ENCODE measurements at places on chromosomes 7 and 10.

- no peak for DNase-seq
Measured at GRCh38 chr10:84004221-84004620, 135.1 kb upstream of the GHITM start.

DNA sequence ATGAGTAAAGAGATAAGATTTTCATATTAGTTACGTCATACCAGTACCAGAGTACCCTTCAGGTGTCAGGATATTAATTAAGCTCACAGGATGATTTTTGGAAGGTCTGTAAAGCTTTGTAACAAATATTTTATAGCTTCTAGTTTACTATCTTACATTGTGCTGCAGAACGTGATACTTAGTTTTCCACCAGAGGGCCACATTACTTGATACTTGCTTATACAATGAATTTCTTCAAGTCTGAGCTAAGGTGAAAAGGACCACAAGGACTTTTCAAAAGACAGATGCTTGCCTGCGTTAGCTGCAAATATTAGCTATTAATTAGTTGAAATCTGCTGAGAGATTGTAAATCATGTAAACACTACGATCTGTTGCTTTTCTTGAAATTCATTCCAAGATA lies 12.2 kb downstream of the FOXP2 start:
- DNase-seq = no peak

DNA sequence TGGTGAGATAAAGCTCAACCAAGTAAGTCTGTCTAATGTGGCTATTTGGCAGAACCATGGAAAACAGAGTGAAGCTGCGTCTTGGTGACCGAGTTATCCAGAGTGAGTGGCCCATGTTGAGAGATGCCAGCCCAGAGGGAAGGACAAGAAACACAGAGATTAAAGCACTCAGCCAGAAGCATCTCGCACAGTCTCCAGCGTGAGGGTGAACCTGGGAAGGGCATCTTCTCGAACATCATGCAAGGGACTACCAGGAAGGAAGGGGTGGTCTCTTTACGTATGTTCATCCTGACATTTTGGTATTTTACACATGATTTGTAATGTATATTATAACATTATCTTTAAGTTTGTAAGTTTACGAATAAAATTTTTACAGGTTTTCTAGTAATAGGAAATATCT lies 146.4 kb downstream of the TCERG1L start:
- DNase-seq = no peak

- DNase-seq = no peak
Measured at GRCh38 chr7:55569797-55570196, 2.5 kb downstream of the VOPP1 start.

DNA sequence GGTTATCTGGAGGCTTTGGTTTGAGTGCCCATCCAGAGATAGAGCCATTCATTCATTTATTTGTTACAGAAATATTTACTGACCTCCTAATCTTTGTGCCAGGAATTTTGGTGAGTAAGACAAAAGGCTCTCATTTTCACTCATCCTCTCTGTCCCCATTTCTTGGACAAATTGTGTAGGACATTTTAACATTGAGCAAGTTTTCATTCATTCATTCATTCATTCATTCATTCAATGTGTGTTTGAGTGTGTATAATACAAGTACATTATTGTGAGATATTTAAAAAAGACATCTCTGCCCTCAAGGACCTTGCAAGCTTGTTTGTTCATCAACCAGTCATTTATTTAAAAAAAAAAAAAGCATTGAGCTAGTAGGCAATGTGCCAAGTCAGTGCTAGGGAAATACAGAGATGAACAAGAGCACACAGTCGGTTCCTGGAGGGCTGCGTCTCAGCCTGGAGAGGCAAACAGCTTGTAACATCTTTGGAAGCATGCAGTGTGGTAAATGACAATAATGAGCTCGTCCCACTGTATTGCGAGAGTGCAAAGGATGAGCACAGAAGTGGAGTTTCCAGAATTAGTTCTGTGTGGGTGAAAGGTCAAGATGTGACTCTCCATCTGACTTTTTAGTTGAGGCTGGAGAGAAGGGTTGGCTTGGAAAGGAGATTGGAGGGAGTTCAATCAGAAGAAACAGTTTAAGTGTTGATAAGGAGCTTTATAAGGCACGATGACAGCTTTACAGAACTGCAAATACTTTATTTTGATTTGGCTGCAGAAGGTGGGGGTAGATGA lies 50.5 kb upstream of the HBP1 start:
- DNase-seq = no peak

GRCh38 chr7:42940985-42941847 lies 9.0 kb downstream of the MRPL32 start:
- DNase-seq = peak; percentile 58

DNA sequence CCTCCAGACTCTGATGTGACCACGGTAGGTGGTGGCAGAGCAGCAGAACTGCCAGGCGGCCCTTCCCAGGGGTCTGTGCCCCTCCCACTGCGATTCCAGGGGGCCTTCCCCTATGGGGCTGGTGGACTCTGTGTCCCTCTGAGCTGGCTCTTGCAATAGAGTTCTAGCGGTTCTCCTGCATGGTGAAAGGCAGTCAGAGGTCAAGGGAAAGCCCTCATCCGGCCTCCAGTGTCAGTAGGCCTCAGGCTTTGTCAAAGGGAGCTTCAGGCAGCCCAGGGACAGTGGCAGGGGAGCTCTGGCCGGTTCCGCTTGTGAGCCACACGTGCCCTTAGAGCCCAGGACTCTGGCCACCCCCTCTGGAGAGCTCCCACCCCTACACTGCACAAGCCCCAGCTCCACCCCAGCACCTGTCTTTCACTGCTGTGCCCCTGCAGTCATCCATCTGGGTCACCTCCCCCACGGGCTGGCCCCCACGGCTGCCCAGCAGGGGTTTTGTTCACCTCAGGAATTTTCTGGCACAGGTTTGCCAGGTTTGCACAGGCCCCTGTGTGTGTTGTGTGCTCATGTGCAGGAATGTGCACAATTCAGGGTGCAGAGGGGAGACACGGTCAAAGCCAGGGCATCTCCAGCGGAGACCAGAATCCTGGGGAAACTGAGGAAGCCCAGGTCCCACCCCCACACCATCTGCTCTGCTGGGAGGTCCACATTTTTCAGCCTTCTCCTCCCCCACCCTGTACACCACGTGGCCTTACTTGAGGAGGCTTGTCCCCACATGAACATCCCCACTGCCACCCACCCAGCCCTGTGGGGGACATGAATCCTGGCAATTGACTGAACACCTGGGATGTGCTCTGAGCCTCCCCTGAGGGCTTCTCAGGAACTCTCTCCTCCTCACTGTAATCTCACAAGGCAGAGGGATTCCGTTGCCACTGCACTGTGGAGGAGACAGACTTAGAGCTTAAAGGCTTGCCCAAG lies 23.8 kb downstream of the C10orf105 start:
- no peak for DNase-seq

DNA sequence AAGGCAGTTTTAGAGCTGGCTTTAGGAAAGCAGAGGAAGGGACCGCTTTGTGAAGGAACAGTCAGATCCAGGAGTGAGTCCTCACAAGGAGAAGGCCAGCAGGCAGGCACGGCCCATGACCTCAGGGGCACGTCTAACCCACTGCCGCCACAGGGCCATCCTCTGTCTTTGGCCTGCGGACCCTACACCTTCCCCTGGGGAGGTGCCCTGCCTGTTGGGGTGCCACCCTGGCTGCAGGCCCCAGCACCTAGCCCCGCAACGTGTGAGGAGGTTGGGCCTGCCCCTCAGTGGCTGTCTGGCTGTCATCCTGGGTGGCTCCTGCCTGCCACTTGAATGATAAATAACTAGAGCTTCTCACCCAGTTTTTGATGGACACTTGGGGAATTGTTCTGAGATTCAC lies 31.0 kb upstream of the TRIM8 start:
- no peak for DNase-seq

DNA sequence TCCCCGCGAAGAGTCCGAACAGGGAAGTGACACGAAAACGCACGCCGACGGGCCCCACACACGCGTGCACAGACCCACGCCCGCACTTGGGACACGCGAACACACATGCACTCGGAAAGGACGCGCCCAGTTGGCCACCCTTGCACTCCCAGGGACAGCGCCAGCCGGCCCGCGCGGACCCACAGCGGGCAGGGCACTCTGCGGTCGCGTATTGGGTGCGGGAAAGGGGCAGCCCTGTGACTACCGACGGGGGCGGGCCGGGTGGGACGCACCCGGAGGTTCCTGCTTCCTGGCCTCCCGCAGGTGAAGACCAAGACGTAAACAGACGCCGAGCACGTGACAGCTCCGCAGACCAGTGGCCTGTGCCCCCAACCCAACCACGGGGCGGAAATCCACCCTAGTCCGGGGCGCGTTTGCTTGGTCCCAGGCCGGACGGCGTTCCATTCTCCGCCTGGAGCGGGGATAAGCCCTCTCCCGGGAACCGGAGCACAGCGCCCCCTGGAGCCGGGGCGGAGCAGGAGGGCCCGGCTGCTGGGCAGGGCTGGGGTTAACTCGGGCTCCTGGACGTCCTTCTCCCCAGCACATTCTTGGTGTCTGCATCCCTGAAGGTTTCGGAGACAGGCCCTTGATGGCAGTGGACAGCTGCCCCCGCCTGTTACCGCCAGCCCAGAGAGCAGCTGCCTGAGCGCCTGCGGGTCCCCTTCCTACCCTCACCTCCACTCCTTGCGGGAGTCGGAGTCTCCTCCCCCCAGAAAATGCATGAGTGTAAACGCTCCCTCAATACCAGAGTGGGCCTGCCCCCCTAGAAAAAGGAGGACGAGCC lies 2.0 kb upstream of the LZTS2 start:
- peak; percentile 78 for DNase-seq

DNA sequence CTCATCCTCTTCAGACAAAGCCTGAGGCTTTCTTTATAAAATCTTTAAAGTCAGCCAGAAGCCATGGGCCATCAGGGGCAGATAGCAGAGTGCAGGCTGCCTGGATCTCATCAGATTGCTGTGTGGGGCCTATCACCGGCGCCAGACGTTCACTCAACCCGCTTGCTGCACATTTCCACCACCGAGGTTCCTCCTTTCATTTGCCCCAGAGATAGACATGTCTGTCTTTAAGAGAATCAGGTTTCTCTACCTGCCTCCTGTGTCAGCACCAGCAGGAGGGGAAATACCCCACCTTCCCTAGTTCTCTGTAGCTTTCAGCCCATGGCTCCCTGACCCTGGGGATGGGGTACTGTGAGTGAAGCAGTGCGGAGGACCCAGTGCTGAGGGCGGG lies 22.0 kb downstream of the SLC18A2 start:
- DNase-seq = no peak

DNA sequence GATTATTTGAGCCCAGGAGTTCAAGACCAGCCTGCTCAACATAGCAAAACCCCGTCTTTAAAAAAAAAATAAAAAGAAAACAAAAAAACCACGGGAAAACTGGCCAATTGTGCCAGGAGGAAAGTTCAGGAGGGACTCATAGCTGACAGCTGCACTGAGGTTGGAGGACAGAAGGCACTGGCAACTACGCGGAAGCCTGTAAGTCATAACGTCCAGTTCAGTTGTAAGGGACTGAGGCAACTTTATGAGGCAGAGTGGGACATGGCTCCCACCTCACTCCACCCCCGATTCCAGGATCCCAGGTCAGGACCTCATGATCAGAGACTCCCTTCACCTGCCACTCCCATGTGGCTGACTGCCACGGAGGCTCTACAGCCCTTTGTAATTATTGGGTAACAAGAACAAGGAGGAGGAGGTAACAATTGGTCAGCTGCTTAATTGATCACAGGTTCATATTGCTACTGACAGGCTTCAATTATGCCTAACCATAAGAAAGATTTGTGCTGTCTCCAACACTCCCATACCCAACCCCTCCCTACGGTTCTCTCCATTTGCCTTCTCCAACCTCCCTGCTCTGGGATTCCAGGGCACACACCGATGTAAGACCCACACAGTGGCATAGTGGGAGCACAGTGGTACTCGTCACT lies 1.9 kb upstream of the CCL24 start:
- no peak for DNase-seq

DNA sequence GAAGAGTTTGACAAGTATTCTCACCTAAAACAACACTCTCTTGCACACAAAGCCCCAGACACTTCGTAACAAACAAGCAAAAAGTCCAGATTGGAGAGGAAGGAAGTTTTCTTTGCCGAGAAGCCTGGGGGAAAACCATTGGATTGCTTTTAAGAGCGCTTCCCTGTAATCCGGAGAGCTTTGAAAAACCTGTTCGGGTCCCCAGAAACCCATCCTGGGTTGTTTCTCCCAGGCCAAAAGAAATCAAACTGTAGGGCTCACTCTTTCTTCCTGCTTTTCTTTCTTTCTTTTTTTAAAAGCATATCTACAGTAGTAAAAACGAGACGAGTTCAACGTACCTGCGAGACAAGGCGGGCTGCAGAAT lies 655 bp downstream of the SP8 start:
- DNase-seq = no peak

- no peak for DNase-seq
Measured at GRCh38 chr7:24793982-24794648, 36.9 kb upstream of the GSDME start.

DNA sequence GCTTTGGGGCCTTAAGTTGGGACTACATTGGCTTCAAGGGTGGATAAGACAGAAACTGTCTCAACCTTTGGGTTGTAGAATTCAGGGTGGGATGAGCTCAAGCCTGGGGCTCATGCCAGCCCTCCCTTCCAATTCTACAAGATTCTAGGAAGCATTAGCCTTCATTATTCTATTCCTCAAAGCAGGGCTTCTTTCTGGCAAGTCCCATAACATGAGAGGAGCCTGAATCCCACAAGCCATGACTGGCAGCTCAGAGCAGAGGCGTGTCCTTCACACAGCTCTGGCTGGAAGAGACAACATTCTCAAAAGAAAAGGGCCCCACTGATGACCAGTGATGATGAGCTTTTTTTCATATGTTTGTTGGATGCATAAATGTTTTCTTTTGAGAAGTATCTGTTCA lies 187.6 kb downstream of the PLXNA4 start:
- no peak for DNase-seq

GRCh38 chr10:91779011-91779605 lies 19.1 kb upstream of the TNKS2 start:
- no peak for DNase-seq

DNA sequence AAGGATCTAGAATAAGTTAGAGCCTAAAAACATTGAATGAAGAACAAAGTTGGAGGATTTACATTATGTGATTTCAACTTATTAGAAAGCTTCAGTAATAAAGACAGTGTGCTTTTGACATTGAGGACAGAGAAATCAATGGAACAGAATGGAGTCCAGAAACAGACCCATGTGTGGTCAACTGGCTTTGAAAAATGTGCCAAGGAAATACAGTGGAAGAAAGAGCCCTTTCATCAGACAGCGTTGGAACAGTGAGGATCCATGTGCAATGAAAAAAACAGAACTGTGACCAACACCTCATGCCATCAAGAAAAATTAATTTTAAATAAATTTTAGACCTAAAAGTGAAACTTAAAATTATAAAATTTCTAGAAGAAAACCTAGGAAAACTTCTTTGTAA lies 50.6 kb upstream of the LRRC18 start:
- DNase-seq = no peak

DNA sequence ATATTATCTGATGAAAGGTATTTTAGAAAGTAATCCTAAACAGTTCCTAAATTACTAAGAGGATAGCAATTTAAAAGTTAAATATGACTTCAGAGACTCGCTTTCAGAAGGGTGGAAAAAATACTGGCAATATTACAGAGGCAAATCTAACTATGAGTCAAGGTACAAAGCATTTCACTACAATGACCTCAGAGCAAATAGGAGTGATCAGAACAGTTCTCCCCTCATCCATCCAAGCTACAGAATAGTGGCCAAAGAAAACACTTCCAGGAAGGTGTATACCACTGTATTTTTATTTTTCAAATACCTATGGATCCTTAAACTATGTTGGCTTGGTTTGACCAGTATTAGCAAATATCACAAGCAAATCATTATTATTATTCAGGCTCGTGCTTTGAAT lies 112.8 kb upstream of the ODAD2 start:
- no peak for DNase-seq

Data from naive B cell (primary cell).